ENCODE measurements at places on chromosomes 3 and 15.

DNA sequence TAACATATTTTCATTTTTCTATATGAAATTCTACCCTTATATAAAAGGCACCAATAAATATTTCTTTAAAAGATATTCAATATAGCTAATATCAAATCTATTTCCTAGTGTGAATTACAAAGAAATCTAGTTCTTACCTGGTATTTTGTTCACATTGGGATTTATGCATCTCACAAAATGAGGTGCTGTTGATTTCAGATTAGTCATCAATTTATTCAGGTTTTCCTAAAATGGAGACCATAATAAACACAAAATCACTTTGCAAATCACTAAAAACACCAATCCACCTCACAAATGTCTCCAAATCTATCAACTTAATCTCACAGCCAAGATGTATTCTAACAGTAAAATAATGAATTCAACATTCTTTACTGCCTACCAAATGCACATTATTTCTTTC lies 51.2 kb downstream of the MYH15 start:
- DNase-seq: no peak

DNA sequence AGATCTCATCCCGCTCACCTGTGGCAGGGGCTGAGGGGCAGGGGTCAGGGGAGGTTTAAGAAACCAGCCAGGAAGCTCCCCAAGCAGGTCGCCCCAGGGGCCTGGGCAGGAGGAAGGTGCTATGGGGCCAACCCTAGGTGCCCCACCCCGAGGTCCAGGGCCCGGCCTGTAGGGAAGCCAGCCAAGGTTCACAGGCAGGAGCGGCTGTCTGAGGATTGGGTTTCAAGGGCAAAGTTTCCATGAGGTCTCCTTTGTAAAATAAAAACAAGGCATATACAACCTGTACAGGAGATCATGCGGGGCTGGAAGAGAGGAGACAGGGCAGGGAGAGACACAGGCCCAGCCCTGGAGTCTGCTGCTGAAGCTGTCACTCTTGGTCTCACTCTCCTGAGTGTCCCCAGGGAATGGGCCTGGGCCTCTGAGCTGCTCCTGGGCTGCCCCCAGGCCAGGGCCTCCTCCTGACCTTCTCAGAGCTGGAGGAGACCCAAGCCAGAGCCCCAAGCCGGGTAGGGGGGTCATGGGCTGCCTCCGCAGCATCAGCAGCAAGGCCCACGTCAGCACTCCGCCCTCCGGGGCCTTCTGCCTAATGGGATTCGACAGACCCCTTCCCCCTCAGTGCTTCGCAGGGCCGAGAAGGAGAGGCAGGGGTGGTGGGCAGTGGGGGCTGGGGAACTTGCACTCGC lies 5.5 kb downstream of the CPLX3 start:
- DNase-seq: no peak

DNA sequence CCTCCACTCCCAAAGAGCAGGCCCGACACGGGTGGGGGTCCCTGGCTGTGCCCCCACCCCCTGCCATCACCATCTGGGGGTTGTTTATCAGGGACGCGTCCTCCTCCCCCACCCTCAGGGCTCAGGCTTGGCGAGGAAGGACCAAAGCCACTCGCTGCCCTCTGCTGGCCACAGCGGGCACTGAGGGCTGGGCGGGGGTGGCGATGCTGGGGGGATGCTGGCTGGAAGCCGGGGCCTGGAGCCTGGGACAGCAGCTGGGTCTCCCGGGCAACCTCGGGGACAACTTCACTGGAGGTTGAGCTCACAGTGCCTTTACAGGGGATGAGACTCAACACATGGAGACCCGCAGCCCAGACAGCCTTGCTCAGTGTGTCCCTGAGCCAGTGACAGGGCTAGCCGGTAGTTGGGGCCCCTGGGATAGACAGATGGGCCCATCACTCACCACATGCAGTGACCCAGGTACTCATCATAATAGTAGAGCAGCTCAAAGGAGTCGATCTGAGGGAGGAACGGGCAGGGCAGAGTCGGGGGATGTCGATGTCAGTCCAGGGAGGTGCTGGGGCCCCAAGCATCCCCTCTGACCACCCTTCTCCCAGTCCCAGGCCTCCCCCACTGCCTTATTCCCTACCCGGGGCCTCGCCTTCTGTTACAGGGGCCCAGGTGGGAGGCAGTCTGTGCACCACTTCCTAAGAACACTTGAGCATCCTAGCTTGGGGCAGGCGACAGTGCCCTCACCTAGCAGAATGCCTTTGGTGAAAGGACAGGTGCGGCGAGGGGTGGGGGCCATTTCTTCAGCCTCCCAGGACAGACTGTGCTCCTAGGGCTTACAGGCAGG lies 5.9 kb upstream of the CALML4 start:
- DNase-seq: peak; percentile 80

DNA sequence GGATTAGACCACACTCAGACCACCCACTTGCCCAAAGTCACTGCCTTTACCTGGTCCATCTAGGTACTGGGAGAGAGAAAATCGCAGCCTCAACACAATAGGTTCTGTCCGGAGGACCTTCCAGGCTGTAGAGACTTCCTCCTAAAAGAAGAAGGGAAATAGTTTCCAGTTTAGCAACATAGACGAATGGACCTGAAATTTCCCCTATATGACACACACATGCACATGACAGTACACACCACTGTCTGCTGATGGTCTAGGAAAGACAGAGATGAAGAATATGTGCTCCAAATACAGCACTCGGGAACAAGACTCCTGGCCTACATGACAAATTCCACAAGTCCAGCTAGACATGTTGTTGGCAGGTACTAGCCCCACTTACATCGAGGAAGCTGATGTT lies 7.3 kb downstream of the PARP6 start:
- no peak for DNase-seq

DNA sequence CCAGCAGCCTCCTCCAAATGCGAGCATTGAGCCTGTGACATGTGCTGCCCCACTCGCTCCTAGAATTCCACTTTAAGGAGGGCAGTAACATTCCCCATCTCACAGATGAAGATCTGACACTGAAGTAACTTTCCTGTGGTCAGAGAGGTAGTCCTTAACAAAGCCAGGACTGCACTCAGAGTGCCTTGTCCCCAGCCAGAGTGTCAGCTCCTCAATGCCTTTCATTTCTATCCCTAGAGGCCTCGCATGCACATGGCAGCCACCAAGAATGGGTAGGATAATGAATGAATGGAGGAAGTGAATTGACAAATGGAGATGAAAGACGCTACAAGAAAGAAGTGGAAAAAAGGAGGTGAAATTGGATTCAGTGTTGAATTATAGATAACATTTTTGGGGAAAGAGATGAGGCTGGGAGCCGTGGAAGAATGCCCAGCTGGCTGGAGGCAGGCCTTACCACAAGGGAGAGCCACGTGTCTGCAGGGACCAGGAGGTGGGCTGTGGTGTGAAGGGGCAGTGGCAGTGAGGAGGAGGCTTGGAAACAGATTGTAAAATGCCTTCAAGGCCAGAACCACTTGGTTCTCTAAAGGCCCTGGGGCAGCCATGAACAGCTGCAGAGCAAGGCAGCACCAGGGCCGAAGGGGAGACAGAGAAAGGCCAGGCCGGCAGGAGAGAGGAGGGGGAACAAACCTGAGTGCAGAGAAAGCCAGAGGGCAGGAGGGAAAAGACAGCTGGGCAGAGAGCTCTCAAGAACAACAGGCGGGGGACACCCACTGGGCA lies 10.4 kb downstream of the CFAP92 start:
- DNase-seq: no peak

DNA sequence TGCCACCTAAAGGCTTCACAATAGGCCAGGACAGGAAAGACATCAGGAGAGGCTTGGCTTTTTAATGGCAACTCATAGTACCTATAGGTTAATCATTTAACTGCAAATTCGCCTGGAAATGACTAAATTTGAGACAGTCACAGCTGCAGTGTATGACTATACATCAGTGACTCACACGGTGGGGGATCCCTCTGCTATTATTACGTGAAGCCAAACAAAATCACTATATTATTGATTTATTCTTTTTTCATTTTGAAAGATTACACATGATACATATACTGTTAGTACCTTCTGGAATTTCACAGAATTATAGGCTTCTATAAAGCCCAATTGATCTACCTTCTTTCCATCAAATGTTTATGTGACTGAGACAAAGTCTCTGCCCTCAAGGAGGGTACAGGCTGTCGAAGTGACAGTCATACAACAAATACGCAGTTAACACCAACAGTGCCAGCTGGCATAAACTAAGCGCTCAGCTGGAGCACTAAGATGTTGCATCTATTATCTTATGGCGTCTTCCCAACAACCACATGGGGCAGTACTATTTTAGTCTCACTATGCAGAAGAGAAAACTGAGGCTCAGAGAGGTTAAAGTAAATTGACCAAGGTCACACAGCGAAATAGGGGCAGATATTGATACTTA lies 82.0 kb upstream of the LMOD3 start:
- DNase-seq: no peak

DNA sequence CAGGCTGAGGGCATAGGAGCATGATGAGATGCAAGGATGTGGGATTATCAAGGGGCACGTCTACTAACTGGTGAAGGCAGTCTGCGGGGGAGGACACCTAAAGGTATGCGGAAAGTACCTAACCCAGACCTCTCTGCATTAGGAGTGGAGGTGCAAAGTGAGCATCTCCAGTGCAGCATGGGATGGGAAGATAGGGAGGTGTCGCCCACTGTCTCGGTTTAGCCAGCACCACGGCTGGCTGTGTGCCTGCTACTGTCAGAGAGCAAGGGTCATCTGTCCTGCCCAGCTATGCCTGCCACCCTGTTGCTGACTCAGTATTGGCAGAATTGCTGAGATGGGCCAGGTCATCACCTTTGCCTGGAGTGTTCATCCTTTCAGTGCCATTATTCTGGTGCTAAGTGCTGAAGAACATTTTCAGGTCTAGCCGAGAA lies 40.1 kb downstream of the OXNAD1 start:
- no peak for DNase-seq

DNA sequence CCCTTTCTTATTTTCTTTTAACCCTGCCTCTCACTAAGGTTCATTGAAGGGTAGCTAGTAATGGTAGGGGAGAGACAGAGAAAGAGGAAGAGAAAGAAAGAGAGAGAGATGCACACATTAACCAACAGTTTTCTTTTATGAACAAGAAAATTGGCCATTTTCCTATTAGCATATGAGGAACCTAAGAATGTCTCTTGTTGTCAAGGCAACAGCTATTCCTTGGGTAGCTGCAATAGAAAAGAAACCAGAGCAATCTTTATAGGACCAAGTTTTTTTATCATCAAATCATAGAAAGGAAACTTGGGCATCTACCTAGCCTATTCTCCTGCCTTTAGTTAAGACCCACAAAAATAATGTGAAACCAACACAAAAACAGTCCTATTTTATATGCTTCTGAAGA lies 15.0 kb upstream of the CCDC39 start:
- DNase-seq: no peak

GRCh38 chr3:74048699-74049098 lies 424.0 kb upstream of the PDZRN3 start:
- DNase-seq: no peak

GRCh38 chr15:64037116-64037515 lies 9.2 kb downstream of the DAPK2 start:
- DNase-seq: no peak

DNA sequence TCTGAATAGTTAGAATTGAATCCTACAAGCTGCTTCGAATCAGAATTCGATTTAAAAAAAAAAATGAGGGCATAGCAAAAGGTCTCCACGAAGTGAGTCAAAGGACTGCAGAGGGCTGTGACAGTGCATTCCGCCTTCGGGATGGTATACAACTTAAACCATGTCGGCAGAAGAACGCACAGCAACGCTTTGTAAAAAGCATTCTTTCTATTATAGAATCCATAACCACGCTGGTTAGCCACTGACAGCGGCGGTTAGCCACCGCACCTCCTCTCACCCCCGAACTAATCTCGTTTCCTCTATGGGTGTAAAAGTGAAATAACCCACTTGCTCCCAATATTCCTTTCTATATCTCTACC lies 664 bp upstream of the PIK3CA start:
- DNase-seq: no peak

DNA sequence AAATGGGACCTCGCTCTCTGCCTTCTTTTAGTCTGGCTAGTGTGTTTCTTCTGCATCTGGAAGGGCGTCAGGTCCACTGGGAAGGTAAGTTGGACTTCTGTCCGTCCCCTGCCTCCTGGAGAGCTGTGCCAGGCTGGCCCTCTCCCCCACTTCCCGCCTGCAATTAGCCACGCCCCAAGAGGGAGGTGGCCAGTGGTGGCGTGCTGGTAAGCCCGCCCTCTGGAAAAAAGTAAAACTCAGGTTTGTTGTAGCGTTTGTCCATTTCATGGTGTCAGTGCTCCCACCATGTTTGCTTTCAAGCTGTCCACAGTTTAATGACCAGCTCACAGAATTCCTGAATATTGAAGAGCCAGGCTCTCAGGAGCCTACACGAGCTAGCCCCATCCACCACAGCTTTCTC lies 55.6 kb downstream of the SLC6A6 start:
- DNase-seq: no peak

DNA sequence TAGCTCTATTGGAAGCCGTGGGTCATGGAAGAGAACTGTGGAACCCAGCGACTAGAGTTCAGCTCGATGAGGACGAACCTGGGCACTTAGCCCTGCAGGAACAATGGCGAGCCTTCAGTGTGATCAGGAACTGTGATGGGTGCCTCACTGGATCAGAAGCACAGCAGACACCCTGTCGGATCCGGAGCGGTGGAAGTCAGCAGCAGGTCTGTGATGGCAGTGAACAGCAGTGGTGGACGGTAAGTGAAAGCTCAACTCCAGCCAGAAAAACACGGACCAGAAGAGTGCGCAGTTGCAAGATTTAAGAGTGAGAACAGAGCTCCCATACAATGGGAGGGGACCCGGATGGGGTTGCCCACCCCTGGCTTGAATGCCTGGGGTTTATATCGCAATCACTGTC lies 282.2 kb downstream of the NSUN3 start:
- no peak for DNase-seq

DNA sequence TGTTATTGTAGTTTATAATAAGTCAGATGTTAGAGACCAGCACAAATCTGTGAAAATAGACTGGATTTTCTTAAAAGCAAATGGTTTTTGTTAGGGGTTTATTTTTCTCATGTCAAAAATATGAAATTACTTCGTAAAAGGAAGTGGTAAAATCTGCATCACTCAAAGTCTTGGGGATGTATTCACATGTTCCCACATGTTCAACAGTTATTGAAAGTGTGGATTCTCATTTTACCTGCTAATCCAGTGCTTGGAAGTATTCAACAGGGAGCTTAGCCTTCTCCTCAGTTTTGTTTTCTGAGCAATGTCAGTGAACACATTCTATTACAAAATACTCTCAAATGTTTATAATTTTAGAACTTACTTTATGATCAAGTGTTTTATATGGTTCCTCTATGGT lies 352.0 kb downstream of the SOX2 start:
- DNase-seq: no peak

- no peak for DNase-seq
Measured at GRCh38 chr3:58681863-58682262, 15.3 kb upstream of the FAM3D start.

GRCh38 chr3:125024817-125025216 lies 31.0 kb downstream of the HEG1 start:
- no peak for DNase-seq

GRCh38 chr15:93029836-93030429 lies 59.1 kb downstream of the RGMA start:
- DNase-seq: peak; percentile 31

GRCh38 chr3:49339941-49340800 lies at the start of gene USP4:
TSS of gene USP4 (minus strand) at chr3:49340053. CDS start at chr3:49340024, 29 bp downstream.
- DNase-seq: peak; percentile 78
